ENCODE measurements at places on chromosomes 5 and 9.

DNA sequence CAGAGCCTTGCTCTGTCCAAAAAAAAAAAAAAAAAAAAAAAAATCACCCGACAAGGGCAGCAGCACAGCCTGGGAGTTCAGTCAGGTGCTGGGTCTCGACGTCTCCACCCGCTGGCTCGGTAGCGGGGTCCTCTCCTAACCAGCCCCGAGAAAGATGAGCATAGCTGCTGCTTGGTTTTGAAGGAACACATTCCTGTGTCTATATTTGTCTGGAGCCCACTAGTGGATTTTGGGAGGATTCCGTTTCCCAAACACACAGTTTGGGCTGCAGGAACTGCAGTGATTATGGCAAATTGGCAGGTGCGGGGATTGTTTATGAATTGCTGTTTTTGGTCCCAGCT, 1.2 kb downstream of the OTULINL start:
- DNase-seq = no peak

DNA sequence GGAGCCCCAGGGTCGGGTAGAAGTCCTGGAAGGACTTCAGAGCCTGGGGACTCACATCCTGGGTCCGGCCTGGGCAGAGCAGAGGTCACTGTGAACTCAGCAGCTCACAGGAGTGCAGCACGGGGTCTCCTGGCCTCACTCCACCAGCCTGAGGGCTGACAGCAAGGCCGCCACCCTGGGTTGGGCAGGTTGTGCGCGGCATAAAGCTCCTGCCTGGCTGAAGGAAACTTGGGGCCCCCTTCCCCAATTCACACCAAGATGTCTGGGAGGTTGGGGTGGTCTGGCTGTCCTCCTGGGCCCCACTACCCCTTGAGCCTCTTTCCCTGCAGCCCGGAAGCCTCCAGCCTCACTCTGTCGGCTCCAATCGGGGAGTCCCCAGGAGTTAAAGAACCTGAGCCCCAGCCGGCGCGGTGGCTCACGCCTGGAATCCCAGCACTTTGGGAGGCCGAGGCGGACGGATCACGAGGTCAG, 2.1 kb downstream of the LCN15 start:
- no peak for DNase-seq

DNA sequence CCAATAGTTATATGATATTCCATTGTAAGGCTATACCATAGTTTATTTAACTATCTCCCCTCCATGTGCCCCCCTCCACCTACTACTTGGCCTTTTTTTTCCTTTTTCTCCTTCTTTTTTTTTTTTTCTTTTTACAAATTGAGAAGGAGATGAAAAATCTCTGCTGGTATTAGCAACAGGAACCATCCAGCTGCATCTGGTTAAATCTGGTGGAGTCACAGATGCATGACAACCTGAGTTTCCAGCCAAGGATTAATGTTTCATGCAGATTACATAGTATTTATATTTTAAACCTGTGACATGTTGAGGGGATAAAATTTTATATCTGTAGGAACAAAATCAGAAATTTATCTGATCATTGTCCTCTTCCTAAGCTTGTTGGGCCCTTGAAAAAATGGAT, 128.5 kb upstream of the IQGAP2 start:
- no peak for DNase-seq

DNA sequence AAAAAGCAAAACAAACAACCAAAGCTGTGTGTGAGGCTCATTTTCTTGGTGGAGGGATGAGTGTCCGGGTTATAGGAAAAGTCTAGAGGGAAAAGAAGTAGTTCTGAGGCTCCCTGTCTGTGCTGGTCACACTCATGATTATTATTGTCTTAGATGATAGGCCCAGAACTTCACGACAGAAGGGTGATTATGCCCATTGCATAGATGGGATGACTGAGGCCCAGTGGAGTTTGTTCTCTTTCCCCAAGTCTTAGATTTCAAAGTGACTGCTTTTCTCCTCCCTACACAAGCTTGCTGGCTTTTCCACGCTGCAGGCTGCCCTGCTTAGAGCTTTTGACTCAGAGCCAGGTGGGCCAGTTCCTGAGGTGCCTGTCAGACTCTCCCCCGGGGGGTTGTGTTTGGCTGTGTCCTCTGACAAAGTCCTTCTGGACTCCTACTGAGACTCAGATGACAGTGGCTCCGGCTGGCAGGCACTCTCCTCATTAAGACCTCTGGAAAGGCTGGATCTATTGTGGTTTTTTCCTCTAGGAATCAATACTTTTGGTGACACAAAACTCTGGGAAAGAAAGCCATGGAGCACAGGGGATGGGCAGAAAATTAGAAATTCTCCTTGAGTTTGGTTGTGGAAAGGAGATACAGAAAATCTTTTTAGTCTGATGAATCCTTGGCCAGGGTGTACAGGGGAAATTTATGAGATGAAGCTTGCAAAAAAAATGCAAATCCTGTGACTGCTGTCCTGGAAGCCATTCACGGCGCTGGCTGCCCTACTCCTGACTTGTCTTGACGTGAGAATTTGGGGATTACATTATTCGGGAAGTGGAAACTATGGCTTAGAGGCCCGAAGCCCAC, 120.9 kb downstream of the NSG2 start:
- no peak for DNase-seq

All from activated CD4-positive, alpha-beta T cell treated with anti-CD3 and anti-CD28 coated beads for 1 hour (primary cell).